Activated CD4-positive, alpha-beta T cell treated with anti-CD3 and anti-CD28 coated beads for 24 hours (primary cell): ENCODE measurements at places on chromosomes 16 and 17.

GRCh38 chr16:83733301-83733700 lies 74.5 kb upstream of the HSBP1 start:
- no peak for DNase-seq

DNA sequence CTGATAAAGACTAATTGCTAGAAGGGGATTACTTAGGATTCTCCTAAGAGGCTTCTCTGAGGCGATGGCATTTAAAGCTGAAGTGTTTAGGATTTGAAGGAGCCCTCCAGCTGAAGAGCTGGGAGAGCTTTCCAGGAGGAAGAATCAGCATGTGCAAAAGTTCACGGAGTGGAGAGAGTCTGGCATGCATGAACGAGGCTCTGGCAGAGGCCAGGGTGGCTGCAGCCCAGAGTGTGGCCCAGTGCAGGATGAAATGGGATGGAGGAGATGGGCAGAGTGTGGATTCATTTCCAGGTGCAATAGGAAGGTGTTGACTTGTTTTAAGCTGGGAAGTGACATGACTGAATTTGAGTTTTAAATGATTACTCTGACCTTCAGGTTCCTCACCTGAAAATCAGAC lies 249.0 kb upstream of the CCL2 start:
- DNase-seq: no peak

- no peak for DNase-seq
Observed at GRCh38 chr16:81123092-81123852, 27.1 kb upstream of the GCSH start.

DNA sequence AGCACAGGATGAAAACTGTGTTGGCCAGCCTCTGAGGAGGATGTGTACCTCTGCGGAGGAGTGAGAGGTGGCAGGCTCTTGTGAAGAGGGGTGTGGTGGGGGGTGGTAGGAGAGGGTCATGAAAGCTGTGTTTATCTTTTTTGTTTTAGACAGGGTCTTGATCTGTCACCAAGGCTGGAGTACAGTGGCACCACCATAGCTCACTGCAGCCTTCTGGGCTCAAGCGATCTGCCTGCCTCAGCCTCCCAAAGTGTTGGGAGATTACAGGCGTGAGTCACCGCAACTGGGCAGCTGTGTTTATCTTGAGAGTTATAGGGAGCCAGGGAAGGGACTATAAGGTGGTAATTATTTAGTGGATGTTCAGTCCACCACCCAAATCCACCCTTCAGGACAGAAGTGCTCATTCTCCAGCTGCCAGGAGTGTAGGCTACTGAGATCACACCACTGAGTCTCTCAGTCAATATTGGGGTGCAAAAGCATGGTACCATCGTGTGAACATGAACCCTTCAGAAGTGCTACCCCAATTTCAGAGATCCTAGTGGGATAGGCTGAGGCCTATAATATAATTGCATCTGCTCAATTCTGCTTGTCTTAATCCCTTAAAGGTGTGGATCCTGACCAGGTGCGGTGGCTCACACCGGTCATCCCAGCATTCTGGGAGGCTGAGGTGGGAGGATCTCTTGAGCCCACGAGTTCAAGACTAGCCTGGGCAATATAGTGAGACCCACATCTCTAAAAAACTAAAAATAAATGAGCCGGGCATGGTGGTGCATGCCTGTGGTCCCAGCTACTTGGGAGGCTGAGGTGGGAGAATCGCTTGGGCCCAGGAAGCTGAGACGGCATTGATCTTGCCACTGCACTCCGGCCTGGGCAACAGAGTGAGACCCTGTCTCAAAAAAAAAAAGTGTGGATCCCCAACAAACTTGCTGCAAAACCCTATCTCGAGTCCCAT lies 788 bp upstream of the EXOC3L1 start:
- DNase-seq: no peak

GRCh38 chr17:41625602-41626001 lies 1.2 kb upstream of the KRT17 start:
- no peak for DNase-seq

- no peak for DNase-seq
Observed at GRCh38 chr16:67804853-67805542, 1.4 kb downstream of the RANBP10 start.

GRCh38 chr17:17411692-17412091 lies 65.1 kb upstream of the MED9 start:
- no peak for DNase-seq

DNA sequence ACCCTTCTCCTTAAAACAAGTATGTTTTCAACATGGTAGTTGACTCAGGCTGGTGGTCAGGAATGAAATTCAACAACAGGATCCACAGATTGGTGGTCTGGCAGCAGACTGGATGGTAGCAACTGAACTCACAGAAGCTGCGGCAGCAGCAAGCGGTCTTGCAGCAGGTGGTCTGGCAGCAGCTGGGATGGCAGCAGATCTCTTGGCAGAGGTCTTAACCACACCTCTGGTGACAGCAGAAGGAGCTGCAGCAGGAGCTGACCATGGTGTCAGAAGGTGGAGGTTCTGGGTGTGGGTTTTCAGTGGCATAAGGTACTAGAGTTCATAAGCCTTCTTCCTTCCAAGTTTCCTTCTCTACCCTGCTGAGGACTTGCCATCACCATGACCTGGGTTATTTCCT lies 2.2 kb upstream of the KRTAP4-1 start:
- no peak for DNase-seq

- no peak for DNase-seq
Observed at GRCh38 chr17:80097127-80097621, 4.2 kb upstream of the GAA start.

- peak; percentile 14 for DNase-seq
Observed at GRCh38 chr16:24729951-24730815, 732 bp downstream of the TNRC6A start.

GRCh38 chr17:2396568-2397246 lies 4.2 kb downstream of the MNT start:
- DNase-seq: peak; percentile 14

GRCh38 chr17:45098869-45099616 lies 33.3 kb downstream of the PLCD3 start:
- peak; percentile 75 for DNase-seq

DNA sequence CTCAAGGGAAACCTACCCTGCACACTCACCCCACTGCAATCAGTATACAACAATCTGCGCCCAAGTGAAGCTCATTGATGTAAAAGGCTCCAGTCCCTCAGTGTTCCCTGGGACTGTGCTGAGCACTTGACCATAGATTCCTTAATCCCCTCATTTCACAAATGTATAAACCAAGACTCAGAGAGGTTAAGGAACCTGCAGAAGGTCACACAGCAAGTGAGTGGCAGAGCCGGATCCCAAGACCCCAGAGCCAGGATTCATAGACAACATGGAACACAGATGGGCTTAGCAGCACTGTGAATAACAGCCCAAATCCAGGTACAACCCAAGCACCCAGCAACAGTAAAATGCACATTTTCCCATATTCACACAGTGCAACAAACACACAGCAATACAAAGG lies 225.7 kb downstream of the C16orf78 start:
- no peak for DNase-seq
